Activated naive CD4-positive, alpha-beta T cell treated with anti-CD3 and anti-CD28 coated beads, Interleukin-2, amount 10 ng/mL, durations not matched to agents 7 days and 5 days (primary cell): ENCODE measurements at places on chromosomes 7 and 10.

DNA sequence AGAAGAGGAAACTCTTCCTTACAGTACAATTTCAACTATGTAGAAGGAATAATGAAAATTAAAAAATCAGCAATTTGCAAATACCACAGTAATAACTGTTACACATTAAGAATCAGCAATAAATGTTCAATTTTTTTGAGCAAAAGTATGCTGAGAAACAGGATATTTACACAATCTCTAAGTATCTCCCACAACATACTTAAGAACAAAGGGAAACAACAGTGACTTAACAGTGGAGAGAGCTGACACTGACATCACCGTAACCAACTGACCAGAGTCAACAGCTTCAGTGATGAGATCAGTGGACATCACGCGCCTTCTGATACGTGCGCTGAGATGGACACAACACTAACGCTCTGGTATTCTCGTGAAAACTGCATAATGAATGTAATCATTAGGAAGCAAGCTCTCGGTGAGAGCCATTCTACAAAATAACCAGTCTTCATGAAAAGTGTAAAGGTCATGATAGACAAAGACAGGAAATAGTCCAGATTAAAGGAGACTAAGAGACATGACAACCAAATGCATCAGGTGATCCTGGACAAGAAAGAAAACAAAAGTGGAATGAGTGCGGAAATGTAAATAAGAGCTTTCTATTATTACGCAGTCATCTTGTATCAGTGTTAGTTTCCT, 82.6 kb downstream of the PIP4K2A start:
- no peak for DNase-seq

DNA sequence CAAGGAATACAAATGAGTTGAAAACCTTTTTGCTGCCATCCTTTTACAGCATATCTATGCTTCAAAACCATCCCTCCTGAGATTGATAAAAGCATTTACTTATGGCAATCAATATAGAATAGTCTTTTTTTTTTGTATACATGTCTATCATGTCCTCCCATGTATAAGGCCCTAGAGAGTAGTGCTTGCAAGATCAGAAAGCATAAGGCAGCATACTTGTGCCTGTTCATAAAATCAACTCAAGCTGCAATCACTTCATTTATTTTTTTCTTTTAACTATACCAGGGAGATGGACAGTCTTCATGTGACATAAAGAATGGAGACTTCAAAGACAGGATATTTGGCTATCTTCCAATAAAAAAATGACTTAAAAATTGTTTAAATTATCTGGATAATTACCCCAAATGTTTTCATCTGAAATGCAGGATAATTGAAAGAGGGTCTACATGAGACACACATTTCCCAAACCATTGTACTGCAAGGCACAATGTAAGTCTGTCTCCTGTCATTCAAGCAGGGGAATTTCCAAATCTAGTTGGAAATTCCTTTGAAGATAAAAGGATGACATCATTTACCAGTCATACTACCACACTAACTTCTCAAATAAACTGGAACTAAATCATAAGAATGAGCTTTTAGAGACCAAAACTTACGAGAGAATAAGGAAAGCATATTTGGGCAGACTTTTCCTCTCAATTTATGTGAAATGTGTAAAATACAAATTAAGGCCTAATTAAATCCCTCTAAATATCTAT, 22.5 kb downstream of the LRRN3 start:
- DNase-seq, result no peak

DNA sequence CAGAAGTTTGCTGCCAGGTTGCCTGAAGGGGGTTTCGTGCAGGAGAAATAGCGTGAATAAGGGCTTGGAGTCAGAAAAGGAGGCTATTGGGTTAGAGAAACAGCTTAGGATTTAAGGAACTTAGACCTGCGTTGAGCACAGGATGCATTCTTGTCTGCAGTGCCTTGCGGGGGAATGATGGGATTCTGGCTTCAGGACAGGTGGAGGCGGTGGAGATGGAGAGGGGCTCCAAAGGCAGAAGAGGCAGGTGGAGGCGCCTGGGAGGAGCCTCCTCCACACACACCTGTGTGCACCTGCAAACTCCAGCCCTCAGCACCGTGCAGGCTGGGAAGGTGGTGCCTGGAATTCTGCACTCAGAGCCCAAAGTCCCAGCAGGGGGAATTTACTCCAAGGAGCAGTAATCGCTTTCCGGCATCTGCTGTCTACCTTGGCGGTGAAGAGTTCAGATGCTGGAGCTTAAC, 1.8 kb downstream of the CLIP2 start:
- no peak for DNase-seq

- DNase-seq, result no peak
Measured at GRCh38 chr10:62946278-62946677, 130.1 kb upstream of the EGR2 start.

GRCh38 chr10:62926407-62926806, 110.2 kb upstream of the EGR2 start:
- DNase-seq, result no peak

DNA sequence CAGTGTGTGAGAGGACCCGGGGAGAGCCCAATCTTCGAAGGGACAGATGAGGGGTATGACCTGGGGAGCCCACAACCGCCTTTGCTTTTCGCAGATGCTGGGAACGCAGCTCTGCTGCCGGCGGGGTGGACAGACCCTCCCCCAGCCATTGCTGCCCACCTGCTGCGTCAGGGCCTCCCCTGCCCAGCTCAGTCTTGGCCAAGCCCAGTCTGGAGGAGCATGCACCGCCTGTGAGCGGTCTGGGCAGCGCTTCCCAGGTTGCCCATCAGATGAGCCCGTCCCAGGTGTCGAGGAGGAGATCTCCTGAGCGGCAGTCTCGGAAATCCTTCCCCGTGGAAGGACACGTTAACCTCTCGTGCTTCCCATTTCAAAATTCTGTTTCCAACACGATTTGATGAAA, 17.3 kb upstream of the AP5Z1 start:
- DNase-seq, result no peak
